NCI-H1436 (cell line): ENCODE measurements at places on chromosomes 6 and 20.
A peak's percentile ranks its signal among the peaks of the same experiment; 100 is the strongest.

DNA sequence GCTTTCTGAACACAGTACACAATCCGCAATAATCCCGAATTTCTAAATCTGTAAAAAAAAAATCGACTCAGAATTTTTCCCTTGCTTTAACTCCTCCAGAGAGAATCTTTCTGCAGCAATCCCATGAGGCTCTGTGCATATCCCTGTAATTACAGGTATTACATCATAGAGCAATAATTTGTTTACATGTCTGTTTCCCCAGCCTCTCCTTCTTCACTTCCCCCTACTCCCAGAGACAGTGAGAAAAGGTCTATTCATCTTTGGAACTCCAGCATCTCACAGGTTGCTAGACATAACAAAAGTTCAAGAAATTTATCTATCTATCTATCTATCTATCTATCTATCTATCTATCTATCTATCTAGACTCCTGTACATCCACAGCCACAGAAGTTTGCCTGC lies 26.0 kb downstream of the KLHL31 start:
- DNase-seq: no peak

DNA sequence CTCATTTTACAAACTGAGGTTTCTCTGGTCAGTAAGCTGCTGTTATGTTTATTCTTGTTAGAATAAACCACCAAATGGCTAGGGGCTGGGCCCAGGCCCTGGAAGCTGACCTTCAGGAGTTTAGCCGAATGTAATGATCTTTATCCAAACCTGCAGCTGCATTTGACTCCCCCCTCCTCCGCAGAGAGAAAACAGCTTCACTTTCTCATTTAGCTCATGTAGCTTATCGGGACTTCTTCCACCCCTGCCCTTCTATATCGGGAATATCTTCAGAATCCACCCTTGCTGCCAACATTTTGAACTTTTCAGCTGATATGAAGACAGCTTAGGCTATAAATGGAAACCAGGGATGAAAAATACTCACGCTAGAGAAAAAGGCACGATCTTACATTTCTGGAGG lies 102.6 kb downstream of the ZMYND8 start:
- DNase-seq: no peak

GRCh38 chr6:106763361-106763760 lies 134.0 kb downstream of the QRSL1 start:
- DNase-seq: no peak

GRCh38 chr6:35304299-35304698 lies 6.7 kb downstream of the DEF6 start:
- DNase-seq: no peak

DNA sequence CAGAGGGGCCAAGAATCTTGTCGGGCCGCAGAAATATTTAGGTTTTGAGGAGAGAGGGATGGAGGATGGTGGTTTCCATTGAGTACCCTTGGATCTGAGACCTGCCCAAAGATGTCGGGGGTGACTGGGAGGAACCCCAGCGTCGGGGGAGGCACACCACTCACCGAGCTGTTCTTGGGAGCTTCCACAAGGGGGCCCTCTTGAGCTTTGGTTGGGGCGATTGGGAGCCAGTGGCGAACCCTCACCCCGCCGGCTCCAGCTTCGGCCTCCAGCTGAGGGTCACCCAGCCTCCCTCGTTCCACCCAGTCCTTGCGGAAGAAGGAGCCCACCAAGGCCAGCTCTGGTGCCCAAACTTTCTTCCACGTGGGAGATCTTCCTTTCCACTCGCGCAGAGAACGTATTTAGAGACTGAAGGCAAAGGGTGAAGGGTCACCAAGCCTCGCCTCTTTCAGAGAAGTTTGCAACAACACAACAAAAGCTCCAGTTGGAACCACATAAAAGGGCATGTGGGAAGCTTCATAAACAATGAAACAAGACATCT lies 33.6 kb downstream of the APCDD1L start:
- DNase-seq: no peak

GRCh38 chr6:142863981-142864380 lies 81.0 kb downstream of the HIVEP2 start:
- DNase-seq: no peak

GRCh38 chr6:7262746-7263518 lies 50.1 kb downstream of the SSR1 start:
- DNase-seq: no peak

- DNase-seq: no peak
These were observed 13.5 kb downstream of the EIF2S2 start for GRCh38 chr20:34098570-34098969.

- DNase-seq: no peak
These were observed 30.3 kb downstream of the RIPOR2 start for GRCh38 chr6:24905483-24905882.

DNA sequence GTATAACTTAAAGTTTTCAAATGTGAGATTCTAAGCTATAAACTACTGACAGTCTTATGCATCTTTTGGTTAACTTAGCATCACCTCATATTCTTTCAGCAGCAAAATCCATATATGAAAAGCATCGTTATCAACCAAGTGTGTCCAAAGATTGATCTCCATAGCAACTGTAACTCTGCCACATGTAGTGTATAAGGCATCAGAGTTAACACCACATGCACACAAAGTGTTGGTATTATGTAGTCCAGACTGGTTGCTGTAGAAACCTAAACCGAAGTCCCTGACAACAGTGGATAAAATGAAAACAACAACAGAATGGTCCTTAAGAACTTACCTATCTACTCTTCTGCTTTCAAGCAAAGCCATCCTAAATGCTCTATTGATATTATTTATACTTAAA lies 39.6 kb downstream of the PDSS2 start:
- peak; percentile 7 for DNase-seq

DNA sequence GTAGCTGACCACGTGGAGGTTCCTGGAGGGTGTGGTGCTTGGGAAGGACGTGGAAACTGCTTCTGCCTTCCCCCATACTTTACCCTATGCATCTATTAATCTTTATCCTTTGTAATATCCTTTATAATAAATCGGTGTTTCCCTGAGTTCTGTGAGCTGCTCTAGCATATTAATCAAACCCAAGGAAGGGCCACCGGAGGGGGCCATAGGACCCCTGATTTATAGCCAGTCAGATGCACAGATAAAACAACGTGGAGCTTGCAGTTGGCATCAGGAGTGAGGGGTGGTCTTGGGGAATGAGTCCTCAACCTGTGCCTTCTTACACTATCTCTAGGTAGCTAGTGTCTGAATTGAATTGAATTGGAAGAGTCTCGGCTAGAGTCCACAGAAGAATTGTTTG lies 36.5 kb upstream of the TFAP2A start:
- no peak for DNase-seq

DNA sequence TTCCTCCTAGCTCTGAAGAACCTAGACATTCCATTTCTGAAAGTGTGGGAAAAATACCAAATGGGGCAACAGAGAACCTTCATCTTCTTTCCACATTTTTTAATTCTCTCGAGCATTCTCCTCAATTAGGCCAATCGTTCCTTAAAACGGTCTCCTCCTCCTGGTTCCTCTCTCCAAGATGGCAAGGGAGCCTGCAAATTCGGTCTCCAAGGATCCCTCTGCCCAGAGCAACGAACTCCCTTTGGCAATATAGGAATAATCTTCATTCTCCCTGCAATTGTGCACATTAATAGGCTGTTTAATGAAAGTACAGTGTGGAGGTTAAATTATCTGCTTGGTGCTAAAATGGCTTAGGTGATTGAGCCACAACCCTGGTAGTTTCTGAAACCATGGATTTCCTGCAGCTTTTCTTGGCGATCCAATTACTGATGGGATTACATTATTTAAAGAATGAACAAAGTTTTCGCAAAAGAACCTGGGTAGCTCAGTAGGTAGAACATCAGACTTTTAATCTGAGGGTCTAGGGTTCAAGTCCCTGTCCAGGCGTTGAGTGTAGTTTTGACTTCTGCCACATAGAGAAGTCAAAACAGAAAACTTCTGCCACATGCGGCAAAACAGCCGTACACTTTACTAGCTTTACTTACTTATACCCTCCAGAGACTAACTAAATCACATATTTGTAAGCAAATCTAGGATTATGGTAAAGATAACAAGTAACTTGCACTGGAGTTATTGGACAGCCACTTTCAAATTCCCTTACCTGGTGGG lies 102.9 kb upstream of the ZNF184 start:
- no peak for DNase-seq

GRCh38 chr6:34919651-34920050 lies 30.6 kb downstream of the ANKS1A start:
- no peak for DNase-seq

DNA sequence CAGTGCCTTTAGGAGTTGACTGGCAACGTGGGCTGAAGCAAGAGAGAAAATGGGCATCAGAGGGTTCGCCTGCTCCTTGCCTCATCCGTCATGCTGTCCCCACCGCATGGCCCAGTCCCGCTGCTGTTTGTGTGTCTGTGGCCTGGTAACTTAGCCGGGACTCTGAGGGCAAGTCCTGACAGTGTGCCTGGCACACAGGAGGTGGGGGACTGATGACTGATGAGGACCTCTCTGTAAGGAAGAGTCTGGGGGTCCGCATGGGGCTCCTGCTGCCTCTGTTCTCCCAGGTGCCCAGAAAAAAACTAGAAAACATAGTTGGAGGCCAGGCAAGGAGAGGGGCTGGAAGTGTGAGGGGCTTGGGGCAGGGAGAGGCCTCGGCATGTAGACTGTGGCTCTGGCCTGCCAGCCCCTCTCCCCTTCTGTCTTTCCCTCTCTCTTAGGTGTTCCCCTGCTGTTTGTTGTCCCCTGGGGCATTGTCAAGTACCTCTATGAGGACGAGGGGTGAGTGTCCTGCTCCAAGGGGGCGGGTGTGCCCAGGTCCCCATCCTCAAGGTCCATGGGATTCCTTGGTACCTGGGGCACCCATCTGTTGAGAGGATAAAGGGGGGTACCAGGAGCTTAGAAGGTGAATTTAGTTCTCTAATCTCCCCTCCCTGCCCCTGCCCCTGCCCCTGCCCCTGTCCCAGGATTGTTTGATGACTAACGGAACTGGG lies 29.5 kb downstream of the GLP1R start:
- DNase-seq: no peak

DNA sequence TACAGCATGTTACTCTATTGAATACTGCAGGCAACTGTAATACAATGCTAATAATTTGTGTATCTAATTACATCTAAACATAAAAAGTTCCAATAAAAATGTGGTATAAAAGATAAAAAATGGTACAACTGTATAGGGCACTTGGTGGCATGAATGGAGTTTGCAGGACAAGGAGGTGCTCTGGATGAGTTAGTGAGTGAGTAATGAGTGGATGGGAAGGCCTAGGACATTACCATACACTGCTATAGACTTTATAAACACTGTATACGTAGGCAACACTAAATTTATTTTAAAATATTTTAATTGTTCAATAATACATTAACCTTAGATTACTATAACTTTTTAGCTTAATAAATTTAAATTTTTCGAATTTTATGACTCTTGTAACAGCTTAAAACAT lies 579.6 kb upstream of the MAN1A1 start:
- DNase-seq: no peak

GRCh38 chr6:100194535-100194934 lies 200.5 kb upstream of the MCHR2 start:
- DNase-seq: no peak

GRCh38 chr6:18386298-18386976 lies 713 bp upstream of the RNF144B start:
- no peak for DNase-seq

GRCh38 chr20:2756056-2756611 lies 44.3 kb downstream of the CPXM1 start:
- no peak for DNase-seq

GRCh38 chr6:85482905-85483700 lies 33.2 kb downstream of the NT5E start:
- peak; percentile 28 for DNase-seq

GRCh38 chr6:100168148-100168547 lies 174.1 kb upstream of the MCHR2 start:
- no peak for DNase-seq

- no peak for DNase-seq
These were observed 15.5 kb downstream of the GNAS-AS1 start for GRCh38 chr20:58835231-58835630.

DNA sequence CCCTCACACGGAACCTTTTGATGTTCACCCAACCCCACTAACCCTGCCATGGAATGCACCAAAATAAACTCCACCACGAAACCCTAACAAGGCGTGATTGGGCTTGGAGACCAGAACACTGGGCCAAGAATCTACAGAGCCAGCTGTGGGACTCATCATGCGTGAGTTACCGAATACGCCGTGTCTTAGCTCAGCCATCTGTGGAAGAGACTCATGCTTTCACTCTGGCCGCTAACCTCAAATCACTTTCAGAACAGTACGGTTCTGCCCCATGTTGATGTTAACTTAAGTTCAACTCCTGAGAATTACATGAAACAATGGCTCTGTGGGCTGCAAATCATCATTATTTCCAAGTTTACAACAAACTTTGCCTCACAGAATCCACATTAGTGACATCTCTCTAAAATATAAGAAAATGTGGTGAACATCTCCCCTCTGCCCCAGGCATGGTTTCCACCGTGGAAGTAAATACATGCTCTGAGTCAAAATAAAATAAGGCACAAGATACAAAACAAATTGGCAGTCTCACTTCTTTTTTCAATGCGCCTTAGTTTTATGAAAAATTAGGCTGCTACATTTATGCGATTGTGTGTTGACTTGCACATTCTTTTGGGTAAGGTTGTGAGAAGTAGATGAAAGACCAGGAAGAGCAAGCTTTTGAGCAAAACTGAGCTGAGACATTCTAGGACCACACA lies 308.9 kb upstream of the EXOC2 start:
- no peak for DNase-seq

GRCh38 chr6:3852391-3852790 lies 3.2 kb downstream of the FAM50B start:
- no peak for DNase-seq

DNA sequence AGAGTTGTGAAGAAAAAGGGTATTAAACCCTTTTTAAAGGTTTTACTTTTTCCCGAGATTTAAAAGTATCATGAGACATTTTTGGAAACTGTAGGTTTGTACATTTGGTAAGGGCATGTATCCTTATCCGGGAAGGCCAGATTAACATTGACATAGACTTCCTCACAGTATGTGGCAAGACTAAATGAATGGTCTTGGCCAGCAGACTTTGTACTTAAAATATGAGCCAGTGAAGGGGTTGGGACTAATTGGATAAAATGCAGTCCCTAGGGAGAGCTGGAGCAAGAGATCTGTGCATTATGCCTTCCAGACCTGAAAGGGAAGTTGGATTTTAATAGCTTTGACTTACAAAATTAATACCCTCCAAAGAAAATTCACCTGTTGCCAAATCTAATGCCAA lies 60.4 kb upstream of the CCN2 start:
- no peak for DNase-seq

- DNase-seq: no peak
These were observed 9.0 kb downstream of the CNR1 start for GRCh38 chr6:88157106-88157505.

GRCh38 chr6:43277643-43278523 lies 20.2 kb upstream of the SLC22A7 start:
- DNase-seq: no peak

- peak; percentile 87 for DNase-seq
These were observed 4.7 kb upstream of the MRGBP start for GRCh38 chr20:62791301-62792181.

- DNase-seq: peak; percentile 71
These were observed 118.8 kb downstream of the RALGAPA2 start for GRCh38 chr20:20593447-20594170.

GRCh38 chr6:148404456-148405054 lies 61.9 kb downstream of the SASH1 start:
- no peak for DNase-seq
